Adipocyte (in vitro differentiated cells): ENCODE measurements at places on chromosomes 16 and 17.

DNA sequence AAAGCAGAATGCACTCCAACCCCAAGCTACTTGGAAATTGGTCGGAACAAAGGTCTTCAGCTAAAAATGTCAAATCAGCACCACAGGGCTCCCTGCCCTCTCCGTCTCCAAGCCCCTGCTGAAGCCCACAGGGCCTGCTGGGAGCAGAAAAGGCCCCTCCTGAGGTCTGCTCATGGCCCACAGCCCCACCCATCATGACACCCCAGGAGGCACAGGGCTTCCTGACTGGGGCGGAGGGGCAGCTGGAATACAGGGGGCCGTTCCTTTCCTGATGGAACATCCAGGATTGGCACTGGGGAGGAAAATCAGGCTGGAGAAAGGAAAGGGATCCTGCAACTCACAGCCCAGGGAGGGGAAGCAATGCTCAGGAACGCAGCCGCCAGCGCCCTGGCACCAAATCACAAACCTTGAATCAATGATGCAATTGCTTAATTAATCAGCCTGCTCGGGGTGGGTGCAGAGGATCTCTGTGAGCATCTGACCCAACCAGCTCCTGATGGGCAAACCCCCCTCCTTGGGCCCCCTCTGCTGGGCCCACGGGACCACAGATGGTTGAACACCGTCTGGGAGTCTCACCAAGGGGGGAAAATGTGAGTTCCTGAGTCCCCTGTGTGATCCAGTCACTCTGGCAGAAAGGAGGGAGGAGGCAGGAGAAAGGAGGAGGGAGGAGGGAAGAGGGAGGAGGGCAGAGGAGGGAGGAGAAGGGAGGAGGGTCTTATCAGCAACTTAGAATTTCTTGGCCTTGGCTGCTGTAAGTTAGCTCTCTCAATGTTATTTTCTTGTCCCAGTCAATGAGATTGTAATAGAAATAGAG lies 155.5 kb downstream of the ZNF423 start:
- DNase-seq = peak; percentile 9

GRCh38 chr17:50205111-50205962 lies 3.9 kb upstream of the COL1A1 start:
- DNase-seq = peak; percentile 57

DNA sequence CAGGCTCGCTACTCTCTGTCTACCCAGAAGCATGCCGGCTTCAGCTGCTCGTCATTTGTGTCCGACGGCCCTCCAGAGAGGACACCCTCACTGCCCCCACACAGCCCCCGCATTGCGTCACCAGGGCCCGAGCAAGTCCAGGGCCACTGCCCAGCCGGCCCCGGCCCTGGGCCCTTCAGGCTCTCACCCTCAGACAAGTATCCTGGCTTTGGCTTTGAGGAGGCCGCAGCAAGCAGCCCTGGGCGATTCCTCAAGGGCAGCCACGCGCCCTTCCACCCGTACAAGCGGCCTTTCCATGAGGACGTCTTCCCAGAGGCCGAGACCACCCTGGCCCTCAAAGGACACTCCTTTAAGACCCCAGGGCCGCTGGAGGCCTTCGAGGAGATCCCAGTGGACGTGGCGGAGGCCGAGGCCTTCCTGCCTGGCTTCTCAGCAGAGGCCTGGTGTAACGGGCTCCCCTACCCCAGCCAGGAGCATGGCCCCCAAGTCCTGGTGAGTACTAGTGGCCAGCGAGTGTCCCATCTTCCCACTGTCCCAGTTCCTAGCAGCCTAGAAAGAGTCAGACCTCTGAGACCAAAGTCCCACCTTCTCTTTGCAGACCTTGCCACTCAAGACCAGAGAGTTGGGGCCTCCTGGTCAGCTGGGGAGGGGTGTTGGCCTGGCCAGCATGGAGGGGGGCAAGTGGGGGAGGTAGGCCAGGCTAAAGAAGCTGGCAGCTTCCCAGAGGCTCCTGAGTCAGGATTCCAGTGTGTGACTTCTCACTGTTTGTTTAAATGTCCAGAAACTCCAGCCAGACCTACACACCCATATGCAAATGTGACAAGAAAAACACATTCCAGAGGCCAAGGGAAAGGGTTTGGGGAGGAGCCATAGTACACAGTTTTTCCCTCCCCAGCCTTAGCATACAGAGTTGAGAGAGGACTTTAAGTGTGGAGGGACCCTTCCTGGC lies 18.6 kb downstream of the FOXN1 start:
- DNase-seq = peak; percentile 55

DNA sequence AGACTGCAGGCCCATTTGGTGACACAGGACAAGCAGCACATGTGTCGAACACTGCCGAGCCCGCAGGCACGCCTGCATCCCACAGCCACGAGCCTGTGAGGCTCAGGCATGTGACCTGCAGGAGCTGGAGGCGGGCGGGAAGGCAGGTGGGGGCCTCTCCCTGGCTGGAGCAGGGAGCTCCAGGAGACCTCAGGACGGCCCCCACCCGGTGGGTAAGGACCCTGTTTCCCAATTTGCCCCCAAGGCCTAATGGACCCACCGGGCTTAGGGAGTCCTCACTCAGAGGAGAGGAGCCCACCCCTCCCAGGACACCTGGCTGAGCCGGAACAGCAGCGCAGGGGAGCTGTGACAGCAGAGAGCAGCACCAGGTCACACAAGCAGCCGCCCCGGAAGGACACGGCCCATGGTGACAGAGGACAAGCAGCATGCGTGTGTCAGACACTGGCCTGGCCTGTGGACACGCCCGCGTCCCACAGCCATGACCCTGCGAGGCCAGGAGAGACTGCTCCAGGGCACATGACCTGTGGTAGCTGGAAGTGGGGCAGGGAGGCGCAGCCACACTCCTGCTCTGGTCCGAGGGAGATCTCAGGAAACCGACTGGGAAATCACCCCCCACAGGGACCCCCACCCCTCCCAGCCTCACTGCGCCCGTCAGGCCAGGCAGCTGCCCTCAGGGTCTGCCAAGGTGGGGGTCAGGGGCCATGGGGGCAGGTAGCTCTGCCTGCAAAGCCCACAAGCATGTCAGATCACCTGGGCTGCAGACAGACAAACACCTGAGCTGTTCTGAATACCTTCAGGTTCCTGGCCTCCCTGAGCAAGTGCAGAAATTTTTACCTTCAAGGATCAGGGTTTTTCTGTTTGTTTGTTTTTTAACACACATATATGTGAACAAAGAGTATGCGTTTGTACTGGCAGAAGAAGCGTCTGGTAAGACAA lies 2.4 kb downstream of the SPSB3 start:
- no peak for DNase-seq

DNA sequence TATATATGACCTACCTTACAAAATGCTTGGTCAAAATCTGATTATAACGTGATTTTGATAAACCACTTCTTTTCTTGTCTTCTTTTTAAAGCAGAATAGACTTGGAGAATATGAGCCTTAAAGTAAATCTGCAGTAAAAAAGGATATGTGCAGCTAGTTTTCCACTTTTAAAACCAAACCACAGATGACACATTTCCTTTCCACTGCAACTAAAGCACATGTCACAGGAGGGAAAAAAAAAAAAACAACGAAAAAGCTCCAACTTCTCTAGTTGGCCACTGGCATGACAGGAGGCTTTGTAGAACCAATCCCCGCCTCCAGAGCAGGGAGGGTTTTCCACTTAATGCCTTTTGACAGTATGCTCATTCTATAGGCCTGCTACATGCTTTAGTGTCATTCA lies at the start of gene EVI2A:
EVI2A (minus strand) TSS at position 142 of the 400 bp plus-strand sequence. CDS start 2,609 bp downstream, outside the sequence.
- DNase-seq = peak; percentile 56

DNA sequence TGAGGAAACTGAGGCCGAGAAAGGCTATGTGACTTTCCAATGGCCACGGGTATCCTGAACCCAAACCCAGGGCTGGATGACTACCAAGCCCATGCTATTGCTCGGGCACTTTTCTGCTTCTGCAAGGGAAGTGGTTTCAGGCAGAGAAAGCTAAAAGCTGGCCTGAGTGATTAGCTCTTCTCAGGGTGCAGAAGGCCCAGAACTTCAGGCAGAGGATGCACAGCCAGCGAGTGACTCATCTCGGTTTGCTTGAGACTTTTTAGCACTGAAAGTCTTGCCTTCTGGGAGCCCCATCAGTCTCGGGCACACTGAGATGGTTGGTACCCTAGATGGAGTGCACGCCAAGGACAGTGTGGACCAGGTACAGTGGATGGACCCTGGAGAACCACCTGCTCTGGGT lies 129.5 kb upstream of the SDK2 start:
- DNase-seq = no peak

GRCh38 chr17:8628609-8629169 lies 1.8 kb downstream of the MYH10 start:
- peak; percentile 43 for DNase-seq

DNA sequence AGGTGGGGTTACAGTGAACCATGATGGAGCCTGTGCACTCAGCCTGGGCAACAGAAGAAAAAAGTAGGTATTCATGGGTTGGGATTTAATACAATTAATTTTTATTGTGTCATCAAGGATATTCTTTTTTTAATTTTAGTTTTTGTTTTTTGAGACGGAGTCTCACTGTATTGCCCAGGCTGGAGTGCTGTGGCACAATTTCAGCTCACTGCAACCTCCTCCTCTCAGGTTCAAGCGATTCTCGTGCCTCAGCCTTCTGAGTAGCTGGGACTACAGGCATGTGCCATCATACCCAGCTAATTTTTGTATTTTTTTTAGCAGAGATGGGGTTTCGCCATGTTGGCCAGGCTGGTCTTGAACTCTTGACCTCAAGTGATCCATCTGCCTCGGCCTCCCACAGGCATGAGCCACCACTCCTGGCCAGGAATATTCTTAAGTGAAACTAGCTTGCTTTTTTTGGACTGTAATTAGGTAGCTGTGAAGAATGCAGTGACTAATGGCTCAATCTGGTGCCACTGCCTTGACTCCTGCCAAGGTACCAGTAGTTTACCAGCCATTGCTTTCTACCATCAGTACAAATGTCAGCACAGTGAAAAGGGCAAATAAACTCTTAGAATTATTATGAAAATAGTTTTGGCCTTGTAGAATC lies 4.8 kb downstream of the PPM1D start:
- peak; percentile 53 for DNase-seq

DNA sequence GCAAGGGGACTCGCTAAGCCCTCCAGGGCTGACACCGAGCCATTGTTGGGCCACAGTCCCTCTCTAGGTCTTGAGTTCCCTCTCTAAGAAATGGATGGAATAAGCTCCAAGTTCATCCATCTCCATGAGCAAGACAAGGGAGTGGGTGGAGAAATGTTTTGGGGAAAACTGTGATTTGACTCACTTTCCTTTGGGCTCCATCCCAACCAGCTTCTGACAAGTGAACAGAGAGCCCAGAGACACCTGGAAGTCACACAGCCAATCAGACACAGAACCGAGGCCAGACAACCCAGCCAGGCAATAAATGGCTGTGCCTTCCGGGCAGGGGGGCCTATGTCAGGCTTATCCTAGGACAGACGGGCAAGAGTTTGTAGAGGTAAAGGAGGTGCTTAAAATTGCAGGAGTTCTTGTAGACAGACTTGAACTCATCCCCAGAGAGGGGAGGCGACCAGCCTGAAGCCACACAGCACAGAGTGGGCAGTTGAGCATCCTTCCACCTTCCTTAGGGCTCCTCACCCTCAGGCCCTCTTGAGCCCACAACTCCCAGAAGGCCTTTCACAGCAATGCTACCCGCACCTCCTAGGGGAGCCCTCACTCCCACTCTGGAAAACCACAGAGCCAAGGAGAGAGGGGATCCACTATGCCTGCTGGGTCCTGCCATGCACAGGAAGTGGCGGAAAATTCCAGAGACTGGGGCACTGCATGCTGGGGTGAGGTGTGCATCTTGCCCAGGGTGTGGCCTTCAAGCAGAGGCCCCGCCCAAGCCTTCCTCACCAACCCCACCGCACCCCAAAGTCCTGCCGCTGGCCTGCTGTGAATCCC lies 9.5 kb upstream of the FAM83G start:
- no peak for DNase-seq

GRCh38 chr16:88035292-88035691 lies 84.1 kb downstream of the BANP start:
- DNase-seq = no peak

- DNase-seq = peak; percentile 7
Measured at GRCh38 chr16:12255473-12255872, 278.9 kb downstream of the SNX29 start.

- DNase-seq = peak; percentile 85
Measured at GRCh38 chr17:32111141-32111771, 31.0 kb upstream of the RHOT1 start.

DNA sequence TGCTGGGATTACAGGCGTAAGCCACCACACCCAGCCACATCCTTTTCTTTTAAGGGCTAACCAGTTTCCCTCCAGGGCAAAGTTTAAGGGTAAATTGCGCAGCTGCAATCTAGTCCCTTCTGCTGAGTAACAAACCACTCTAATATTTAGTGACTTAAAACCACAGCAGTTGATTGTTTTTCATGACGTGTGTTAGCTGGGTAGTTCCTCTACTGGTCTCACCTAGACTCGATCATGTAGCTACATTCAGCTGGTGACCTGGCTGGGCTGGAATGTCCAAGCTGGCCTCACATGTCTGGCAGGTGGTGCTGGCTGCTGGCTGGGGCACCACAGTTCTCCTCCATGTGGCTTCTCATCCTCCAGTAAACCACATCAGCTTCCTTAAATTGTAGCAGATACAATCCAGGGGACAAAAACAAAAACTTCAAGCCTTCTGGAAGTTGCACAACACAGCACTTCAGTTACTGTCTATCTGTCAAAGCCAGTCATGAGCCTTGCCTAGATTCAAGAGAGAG lies 75.5 kb downstream of the GPRC5B start:
- no peak for DNase-seq

- peak; percentile 32 for DNase-seq
Measured at GRCh38 chr17:45287526-45288500, 25.9 kb upstream of the SPATA32 start.

GRCh38 chr17:48074322-48075081 lies 26.3 kb downstream of the NFE2L1 start:
- peak; percentile 94 for DNase-seq

GRCh38 chr16:1117176-1117900 lies 21.3 kb upstream of the C1QTNF8 start:
- DNase-seq = no peak

- DNase-seq = no peak
Measured at GRCh38 chr16:29656688-29657523, 6.1 kb upstream of the SPN start.

DNA sequence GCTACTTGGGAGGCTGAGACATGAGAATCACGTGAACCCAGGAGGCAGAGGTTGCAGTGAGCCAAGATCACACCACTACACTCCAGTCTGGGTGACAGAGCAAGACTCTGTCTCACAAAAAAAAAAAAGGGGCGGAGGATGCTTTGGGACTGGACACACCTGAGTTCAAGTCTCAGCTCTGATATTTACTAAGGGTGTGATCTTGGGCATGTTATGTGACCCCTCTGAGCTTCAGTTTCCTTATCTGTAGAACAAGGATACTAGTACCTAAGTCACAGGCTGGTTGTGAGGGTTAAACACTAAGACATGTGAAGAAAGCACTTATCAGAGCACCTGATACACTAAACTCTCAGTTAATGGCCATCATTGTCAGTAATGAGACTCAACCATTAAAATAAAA lies 25.9 kb downstream of the HOXB1 start:
- DNase-seq = no peak

- DNase-seq = no peak
Measured at GRCh38 chr17:44367231-44367979, 3.8 kb upstream of the FAM171A2 start.
